Hematopoietic multipotent progenitor cell treated with erythropoietin and hydrocortisone succinate and interleukin-3 and kit ligand, for 6 days (in vitro differentiated cells): ENCODE measurements at places on chromosomes 5 and 9.

DNA sequence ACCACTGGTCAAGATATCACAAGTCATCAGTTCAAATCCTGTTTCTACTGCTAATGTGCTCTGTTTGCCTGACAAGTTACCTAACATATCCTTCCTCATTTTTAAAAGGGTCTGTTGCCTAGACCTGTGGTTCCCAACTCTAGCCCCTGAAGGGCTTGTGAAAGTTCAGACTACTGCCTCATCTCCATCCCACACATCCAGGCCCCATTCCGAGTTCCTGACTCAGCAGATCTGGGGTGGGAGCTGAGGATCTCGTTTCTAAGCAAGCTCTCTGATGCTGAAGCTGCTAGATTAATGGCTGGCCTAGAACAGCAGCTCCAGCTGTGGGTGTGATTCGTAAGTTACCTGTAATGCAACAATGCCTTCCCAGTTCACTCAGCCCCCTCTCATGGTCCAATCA lies 32.5 kb downstream of the S1PR3 start:
- no peak for DNase-seq

DNA sequence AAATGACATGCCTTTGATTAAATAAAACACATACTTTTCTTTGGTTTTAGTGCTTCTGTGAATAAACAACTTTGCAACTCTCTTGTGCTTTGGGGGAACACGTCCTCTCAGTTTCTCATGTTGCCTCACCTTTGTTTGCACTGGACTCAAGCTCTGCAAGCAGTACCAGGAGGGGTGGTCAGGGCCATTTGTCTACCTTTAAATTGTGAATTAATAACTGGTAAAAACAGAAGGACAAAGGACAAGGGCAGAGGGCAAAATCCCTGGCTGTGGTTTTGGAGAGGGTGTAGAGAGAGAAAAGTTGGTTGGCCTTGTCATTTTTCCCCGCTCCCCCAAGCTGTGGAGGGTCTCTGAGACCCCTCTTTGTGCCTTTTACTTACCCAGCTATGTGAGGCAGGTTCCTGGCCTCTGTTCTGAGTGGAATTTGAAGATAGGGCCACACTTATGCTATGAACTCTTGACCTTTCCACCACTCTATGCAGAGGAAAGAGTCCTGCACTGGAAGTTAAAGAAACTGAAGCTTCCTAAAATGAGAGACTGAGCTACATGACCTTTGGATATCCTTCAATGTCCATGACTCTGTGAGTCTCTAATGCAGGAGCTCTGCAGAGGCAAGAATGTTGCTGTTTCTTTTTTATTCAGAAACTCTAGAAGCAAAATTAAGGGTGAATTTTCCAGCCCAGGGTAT lies 55.1 kb upstream of the MOCS2 start:
- no peak for DNase-seq

- no peak for DNase-seq
Measured at GRCh38 chr5:27832886-27833285, 794.5 kb upstream of the CDH9 start.

GRCh38 chr5:151067632-151068432 lies 13.0 kb downstream of the TNIP1 start:
- DNase-seq: no peak

DNA sequence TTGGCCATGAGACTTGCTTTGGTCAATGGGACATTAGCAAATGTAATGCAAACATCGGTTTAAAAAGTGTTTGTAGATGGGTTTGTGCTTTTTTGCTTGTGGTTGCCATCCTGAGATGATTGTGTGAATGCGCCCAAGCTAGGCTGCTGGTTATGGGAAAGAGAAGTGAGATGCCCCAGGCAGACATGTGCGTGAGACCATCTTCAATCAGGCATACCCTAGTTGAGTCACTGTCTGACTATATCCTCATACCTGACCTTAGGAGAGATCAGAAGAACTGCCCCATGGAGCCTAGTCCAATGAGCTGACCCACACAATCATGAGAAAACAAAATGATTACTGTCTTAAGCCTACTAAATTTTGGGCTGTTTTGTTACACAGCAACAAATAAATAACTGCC lies 36.8 kb upstream of the ZNF608 start:
- DNase-seq: no peak

GRCh38 chr9:11149065-11149464 lies 536.3 kb upstream of the PTPRD start:
- DNase-seq: no peak

DNA sequence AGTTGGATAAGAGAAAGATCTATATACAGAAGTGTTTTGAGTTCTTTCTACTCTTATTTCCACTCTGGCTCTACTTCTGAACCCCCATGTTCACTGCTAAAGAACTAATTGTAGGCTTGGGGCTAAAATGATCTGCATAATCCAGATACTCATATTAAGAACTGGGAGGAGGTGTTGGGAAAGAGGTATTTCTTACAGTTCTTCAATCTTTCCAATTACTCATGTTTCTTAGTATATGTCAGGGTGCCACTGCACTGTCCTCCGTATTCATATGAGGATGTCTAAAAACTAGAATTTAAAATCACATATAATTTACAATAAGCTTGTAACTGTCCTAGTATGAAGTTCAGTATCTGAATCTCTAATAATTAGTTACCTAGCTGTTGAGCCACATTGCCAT lies 12.7 kb downstream of the NIPBL start:
- DNase-seq: no peak

GRCh38 chr5:17004441-17005106 lies 68.5 kb upstream of the MYO10 start:
- DNase-seq: no peak

GRCh38 chr9:107952773-107953172 lies 463.2 kb upstream of the KLF4 start:
- no peak for DNase-seq
